ENCODE measurements at places on chromosomes 3 and 15. TPM values are rescaled to one million over a fixed set of nuclear protein-coding genes. Genes with fewer than 3 reads are reported as not detected.

Gene ACAA1
- 19.6 TPM for total RNA-seq

Gene PFKFB4
- total RNA-seq: 4.9 TPM

Gene GOLGA6L4
- total RNA-seq: 2.0 TPM

Gene GOLIM4
- total RNA-seq: 38.7 TPM

Gene CHRNA3
- not detected for total RNA-seq

Gene CLRN1
- not detected for total RNA-seq

Gene BMF
- 4.6 TPM for total RNA-seq

Gene NR2E3
- total RNA-seq: 0.19 TPM

Gene LRRC34
- 3.8 TPM for total RNA-seq

Gene SLITRK3
- total RNA-seq: not detected

Gene CCR9
- not detected for total RNA-seq

Gene TFRC
- total RNA-seq: 195 TPM

Gene GPR156
- 0.10 TPM for total RNA-seq

Gene CCDC191
- total RNA-seq: 2.6 TPM

Gene CGNL1
- total RNA-seq: 20.2 TPM

Gene GOLGA6D
- total RNA-seq: not detected

Gene TM6SF1
- total RNA-seq: 26.3 TPM

Gene CASR
- total RNA-seq: under 0.01 TPM

Gene MITF
- 2.1 TPM for total RNA-seq

Gene SRGAP3
- 0.98 TPM for total RNA-seq

Gene ANKUB1
- not detected for total RNA-seq

Gene CFAP92
- 0.48 TPM for total RNA-seq

Gene EPHA6
- total RNA-seq: 0.48 TPM

Gene MESP2
- 0.19 TPM for total RNA-seq

Gene GABRR3
- not detected for total RNA-seq

Gene NTRK3
- under 0.01 TPM for total RNA-seq

Gene SPTSSB
- total RNA-seq: not detected
